ENCODE measurements at places on chromosomes 5 and 9.

GRCh38 chr9:133553973-133554713, 19.6 kb downstream of the ADAMTSL2 start:
- no peak for DNase-seq

- DNase-seq = no peak
Observed at GRCh38 chr5:97046270-97046982, 96.0 kb downstream of the LIX1 start.

DNA sequence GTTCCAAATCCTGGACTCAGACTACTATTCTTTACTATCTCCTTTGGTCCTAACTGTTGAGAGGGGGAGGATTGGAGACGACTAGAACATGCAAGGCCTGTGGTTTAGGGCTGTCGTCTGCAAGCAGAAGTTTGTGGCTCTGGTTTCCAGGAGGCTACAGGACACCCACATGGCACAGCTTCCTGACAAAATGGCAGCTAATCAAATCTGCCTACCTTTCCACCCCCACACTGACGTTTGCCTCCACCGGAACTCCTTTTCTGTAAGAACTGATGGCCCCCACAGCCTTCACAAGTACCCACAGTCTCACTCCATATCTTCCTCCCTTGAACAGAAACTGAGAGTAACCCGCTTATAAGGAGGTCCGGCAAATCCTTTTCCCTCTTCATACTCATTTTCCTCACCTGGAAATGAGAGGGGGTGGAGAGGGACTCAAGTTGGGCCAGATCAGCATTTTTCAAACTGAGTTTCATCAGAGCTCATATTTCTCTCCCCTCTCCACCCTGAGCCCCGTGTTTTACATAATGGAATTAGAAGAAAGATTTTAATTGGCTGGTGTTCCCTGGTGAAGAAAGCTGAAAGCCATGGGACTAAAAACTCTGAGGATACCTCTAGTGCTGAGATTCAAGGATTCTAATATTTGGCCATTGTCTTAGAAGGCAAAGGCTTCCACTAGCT, 5.2 kb downstream of the SLC31A2 start:
- no peak for DNase-seq

- DNase-seq = peak; percentile 40
Observed at GRCh38 chr5:172633403-172633970, 7.6 kb upstream of the NEURL1B start.

Measured in aorta (tissue), 5 donors.